SJCRH30 (cell line): ENCODE measurements at places on chromosomes 6 and 20. TPM values are rescaled to one million over a fixed set of nuclear protein-coding genes. Genes with fewer than 3 reads are reported as not detected.
A peak's percentile ranks its signal among the peaks of the same experiment; 100 is the strongest.

GRCh38 chr6:52962701-52963100 lies 32.4 kb downstream of the GSTA4 start:
- DNase-seq = no peak

DNA sequence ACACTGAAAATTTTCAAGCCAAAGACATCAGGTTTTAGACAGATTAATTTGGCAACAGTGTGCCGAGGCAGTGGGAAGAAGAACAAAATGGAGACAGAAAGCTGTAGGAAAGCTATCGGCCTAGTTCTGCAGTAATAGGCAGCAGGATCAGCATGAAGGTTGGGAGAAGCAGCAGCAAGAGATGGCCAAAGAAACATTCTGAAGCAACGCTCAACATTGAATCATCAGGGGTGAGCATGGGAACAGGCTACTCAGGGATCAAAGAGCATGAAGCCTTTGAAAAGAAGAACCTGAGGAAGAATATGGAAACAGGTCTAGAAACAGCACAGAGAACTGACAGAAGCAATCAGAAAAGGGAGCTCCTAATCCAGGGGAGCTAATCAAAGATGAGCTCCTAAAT lies 7.1 kb upstream of the DST start:
- no peak for DNase-seq

- DNase-seq = no peak
Measured at GRCh38 chr6:63997734-63998133, 362.1 kb downstream of the PHF3 start.

DNA sequence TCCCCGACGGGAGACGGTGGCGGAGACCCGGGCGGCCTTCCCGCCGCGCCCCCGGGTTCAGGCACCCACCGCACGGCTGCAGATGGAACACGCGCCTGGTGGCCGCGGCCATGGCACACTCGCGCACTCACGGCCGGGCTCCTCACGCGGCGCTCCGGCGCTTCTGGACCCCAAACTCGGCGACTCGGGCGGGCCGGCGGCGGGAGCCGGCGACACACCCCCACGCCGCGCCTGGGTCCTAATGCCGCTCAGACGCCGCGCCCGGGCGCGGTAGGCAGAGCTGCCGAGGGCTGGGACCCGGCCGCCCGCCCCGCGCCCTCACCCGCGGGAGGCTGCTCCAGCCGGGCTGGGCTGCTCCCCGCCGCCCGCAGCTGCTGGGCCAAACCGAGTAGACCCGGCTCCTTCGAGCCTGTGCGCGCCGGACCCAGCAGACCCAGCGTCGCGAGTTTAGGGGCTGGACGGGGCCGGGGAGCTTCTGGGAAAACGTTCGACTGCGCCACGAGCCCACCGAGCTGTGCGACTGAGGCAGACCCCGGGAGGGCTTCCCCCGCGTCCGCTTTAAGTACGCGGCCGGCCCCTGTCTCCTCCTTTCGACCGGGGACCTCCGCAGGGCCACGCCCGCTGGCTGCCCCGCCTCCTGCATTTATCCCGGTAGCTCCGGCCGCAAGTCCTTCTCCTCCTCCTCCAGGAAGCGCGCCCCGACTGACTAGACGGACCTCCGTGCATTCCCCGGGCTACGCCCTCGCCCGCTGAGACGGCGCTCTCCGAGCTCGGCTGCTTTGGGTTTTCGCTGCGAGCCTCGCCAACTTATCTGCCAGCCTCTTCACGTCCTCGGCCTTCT lies at the start of gene SLC4A11:
Gene SLC4A11 (minus strand): TSS at position 165 of the 841 bp plus-strand sequence. CDS start 53 bp downstream, at position 112.
- peak; percentile 68 for DNase-seq

- DNase-seq = no peak
Measured at GRCh38 chr20:25309395-25310267, 61.7 kb downstream of the PYGB start.

DNA sequence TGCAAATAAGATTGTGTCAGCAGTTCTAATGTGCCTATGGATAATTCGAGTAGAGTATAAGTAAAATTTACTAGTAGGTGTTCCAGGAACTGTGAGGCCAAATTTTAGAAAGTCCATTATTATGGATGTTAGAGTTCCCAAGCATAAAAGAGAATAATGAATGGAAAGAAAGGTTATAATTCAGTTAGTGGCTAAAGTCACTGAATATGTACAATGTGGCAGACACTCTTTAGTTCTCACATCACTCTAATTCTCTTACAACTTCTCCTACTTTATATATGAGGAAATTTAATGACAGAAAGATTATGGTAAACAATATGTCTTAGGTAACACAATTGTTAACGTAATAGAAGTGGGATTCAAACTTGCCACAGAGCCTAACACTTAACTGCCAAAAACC lies 75.3 kb downstream of the EYS start:
- DNase-seq = no peak

DNA sequence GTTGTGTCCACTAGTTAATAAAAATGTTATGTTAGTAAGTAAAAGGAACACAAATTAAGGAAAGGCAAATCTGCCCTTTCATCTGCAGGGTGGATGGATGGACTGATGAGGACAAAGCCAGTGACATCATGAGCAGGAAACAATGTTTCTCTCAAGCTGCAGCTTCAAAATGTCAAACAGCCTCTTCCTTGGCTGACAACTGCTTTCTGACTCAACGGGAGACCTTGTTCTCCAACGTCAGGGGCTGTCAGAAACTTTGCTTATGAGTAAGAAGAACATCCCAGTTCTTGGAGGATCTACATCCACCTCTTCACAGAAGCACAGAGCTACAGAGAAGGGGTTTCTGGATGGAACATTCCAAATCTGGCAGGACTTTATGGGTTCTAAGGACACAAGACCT lies 6.0 kb downstream of the CST2 start:
- DNase-seq = no peak

GRCh38 chr20:22452442-22453011 lies 131.8 kb downstream of the FOXA2 start:
- DNase-seq = no peak

DNA sequence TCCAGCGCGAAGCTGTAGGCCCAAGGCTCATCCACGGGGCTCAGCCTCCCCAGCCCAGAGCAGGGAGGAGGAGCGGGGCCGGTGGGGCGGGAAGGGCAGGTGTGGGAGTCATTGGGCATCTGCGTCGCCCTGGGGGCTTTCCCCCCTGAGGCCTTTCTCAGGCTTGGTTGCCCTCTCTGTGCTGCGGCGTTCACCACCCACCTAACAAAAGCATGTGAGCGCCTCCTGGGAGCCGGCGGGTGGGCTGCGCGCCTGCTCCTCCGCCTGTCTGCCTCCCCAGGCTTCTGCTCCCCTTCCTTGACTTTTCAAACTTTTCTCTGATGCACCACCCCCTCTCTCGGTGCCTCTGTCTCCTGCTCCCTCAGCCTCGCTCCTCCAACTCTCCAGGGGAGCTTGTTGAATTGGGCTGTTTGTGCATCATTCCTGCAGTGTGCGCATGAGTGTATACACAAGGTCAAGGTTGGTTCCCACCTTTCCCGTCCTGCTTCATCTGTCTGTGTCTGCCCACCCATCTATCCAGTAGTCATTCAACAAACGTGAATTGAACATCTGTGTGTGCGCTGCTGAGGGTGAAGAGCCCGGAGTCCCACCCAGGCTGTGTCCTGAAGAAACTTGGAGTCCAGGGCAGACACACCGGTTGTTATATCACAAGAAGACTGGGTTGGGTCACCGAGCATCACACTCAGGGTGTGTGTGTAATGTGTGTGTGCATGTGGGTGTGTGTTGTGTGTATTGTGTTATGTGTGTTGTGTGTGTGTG lies 82.4 kb upstream of the NNAT start:
- DNase-seq = no peak

GRCh38 chr6:113923526-113923925 lies 47.4 kb downstream of the HDAC2 start:
- DNase-seq = no peak

DNA sequence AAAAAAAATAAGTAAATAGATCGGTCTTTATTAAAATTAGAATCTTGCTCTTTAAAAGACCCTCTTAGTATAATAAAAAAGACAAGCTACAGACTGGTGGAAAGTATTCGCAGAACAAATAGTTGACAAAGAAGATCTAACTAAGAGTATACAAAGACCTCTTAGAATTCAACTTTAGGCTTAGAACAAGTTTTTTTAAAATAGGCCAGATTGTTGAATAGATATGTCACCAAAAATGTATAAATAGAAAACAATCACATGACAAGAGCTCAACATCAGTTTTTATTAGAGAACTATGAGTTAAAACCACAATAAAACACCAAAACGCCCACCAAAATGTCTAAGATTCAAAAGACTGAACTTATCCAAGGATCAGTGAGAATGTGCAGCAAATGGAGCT lies 632.7 kb upstream of the PTCHD4 start:
- no peak for DNase-seq

DNA sequence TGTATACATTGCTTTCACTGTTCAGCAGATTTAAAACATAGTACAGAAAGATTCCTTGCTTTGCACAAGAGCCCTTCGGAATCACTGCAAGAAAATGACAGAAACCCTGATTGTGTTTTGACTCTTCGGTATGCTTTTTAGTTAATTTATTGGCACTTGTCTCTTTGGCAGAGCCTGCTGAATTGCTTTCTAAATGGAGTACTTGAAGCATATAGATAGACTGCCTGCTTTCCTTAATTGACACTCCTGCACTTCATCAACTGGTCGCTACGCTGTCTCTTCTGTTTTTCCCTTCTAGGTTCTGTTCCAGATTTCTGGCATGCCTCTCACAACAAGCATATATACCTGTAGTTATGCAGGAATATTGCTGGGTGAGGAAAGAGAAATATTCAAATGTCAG lies 22.4 kb upstream of the RBM24 start:
- no peak for DNase-seq

DNA sequence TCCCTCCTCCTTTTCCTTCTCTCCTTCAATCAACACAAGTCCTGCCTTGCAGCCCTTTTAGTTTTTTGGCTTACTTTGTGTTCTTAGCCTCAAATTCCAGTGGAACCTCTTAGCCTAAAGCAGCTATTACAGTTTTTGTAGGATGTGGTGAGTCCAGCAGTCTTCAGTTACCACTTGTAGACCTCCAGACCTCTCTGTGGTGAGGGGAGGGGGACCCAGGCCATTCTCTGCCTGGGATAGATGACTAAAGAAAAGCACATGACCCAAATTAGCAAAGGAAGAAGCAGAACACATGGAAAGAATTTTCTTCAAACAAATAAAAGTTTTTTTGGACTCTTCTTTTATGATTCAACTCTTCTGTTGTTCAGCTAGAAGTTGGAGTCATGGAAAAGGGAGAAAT lies 246.5 kb downstream of the HAO1 start:
- DNase-seq = no peak

DNA sequence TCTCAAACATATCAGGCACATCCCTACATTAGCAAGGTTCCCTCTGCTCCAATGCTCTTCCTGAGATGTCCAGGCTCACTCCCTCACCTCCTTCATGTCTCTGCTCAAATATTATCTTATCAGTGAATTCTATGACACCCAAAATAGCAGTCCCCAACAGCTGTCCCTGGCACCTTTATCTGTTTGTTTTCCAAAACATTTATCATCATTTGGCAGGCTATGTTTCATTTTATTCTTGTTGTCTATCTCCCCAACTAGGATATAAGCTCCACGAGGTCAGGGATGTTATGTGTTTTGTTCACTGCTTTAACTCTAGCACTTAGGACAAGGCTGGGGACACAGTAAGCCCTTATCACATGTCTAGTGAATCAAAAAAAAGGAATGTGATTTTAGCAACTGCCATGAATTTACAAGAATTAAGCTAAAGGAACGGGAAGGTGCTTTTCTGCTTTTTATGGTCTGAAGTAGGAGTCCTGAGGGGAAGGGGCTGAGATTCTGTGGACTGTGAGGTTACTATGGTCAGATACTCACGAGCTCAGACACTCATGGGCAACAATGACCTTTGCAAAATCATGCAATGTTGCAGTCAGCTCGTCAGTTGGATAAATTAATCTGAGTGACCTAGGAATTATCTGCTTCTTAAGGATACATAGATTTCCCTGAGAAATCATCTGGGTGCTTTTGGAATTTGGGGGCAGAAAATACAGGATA lies 1.9 kb upstream of the IL22RA2 start:
- no peak for DNase-seq

DNA sequence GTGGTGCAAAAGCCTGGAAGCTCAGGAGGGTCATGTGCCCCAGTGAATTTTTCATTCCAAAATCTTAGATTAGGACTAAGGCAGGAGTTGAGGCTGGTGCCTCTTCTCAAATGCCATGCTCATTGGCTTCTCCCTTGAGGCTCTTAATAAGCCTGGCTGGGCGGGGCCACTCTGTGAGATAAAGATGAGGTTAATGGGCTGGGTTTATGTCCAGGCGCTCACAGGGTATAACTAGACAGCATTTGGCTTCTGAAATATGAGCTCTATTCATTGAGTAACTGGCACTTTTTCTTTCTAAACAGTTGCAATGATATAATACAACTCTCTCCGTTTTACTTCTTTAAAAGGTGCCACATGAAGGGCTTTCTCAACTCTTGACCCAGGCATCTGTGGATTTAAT lies 156.3 kb downstream of the SCML4 start:
- peak; percentile 77 for DNase-seq

- no peak for DNase-seq
Measured at GRCh38 chr20:1809131-1809572, 86.1 kb upstream of the SIRPA start.

- DNase-seq = no peak
Measured at GRCh38 chr6:1105833-1106400, 206.0 kb upstream of the FOXQ1 start.

GRCh38 chr6:145532361-145532760 lies 203.0 kb downstream of the EPM2A start:
- DNase-seq = no peak

GRCh38 chr6:70310063-70310694 lies 7.3 kb upstream of the COL9A1 start:
- peak; percentile 73 for DNase-seq

DNA sequence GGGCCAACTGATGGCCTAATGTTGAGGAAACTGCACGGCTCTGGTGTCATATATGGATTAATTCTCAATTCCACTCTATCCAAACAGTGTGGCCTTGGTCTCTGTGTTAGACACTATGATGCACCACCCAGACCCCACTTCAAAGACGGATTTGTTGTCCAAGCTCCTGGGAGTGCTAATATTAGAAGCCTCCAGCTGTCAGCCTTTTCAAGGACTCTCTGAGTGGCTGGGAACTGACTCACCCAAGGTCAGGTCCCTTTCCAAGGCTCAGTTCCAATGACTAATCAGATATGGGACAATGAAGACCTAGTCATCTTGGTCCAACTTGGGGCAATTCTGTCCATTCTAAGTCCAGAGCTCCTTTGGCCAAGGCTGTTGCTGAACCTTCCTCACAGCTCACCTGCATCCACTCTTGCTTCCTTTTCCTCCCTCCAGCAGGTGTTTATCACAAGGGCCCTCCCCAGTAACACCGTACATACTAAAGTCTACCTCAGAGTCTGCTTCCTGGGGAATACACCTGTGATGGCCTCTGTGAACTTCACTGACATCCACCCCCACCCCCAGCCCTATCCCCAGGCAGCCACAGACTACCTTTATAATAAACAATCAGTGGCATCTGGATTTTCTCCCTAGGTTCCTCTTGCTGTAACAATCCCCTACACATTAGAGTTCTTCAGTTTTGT lies 7.2 kb upstream of the IL20RA start:
- peak; percentile 53 for DNase-seq

GRCh38 chr6:110337486-110337885 lies 20.7 kb downstream of the METTL24 start:
- no peak for DNase-seq

- DNase-seq = peak; percentile 32
Measured at GRCh38 chr6:2524090-2524489, 226.6 kb downstream of the MYLK4 start.

Gene BYSL
- total RNA-seq = 32.3 and 36.9 TPM in 2 replicates

Gene BRPF3
- 15.8 and 16.9 TPM in 2 replicates for total RNA-seq

Gene R3HDML
- total RNA-seq = not detected in 2 replicates

Gene KIAA1755
- 1.4 TPM in 2 replicates for total RNA-seq

Gene TMEM170B
- total RNA-seq = 1.0 and 1.5 TPM in 2 replicates

Gene ANGPT4
- total RNA-seq = not detected in 2 replicates

Gene IRAK1BP1
- 4.4 and 5.4 TPM in 2 replicates for total RNA-seq
